ENCODE measurements at places on chromosomes 13 and 19.

DNA sequence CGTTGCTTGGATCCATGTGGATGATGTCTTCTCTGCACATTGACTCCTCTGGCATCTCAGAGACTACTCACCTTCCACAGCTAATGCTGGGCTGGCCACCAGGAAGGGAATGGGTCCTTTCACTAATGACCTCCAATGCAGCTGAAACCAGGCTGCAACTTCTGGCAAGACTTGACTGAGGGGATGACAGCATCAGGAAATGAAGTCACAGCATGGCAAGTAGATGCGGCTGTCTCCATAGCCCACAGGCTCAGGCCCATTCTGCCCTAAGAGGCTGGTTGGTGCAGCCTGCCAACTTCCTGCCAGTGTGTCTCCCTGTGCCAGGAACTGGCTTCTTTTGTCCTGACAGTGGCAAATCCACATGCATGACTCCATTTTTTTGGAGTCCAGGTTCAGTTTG, 467.3 kb downstream of the TSHZ3 start:
- DNase-seq = no peak

DNA sequence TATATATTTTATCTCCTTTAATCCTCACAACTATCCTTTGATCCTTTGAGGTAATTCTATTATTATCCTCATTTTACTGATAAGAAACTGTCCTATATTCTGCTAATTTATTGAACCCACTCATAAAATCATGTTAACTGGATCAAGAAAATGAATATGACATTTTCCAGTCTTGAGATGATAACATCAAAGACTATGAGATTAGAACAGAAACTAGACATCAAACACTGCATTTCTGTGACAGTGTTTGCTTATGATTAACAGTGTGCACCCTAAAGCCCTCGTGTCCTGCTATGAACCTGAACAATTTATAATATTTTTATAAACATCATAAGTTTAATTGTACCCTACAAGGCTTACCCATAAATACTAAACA, 96.3 kb downstream of the TBC1D4 start:
- DNase-seq = no peak

DNA sequence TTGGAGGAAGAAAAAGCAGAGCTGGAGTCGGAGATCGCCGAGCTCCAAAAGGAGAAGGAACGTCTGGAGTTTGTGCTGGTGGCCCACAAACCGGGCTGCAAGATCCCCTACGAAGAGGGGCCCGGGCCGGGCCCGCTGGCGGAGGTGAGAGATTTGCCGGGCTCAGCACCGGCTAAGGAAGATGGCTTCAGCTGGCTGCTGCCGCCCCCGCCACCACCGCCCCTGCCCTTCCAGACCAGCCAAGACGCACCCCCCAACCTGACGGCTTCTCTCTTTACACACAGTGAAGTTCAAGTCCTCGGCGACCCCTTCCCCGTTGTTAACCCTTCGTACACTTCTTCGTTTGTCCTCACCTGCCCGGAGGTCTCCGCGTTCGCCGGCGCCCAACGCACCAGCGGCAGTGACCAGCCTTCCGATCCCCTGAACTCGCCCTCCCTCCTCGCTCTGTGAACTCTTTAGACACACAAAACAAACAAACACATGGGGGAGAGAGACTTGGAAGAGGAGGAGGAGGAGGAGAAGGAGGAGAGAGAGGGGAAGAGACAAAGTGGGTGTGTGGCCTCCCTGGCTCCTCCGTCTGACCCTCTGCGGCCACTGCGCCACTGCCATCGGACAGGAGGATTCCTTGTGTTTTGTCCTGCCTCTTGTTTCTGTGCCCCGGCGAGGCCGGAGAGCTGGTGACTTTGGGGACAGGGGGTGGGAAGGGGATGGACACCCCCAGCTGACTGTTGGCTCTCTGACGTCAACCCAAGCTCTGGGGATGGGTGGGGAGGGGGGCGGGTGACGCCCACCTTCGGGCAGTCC, 5.0 kb downstream of the FOSB start:
- DNase-seq = no peak

GRCh38 chr19:53960886-53961285, 1.9 kb upstream of the CACNG8 start:
- no peak for DNase-seq

GRCh38 chr13:103908911-103909310, 842.7 kb upstream of the SLC10A2 start:
- no peak for DNase-seq

DNA sequence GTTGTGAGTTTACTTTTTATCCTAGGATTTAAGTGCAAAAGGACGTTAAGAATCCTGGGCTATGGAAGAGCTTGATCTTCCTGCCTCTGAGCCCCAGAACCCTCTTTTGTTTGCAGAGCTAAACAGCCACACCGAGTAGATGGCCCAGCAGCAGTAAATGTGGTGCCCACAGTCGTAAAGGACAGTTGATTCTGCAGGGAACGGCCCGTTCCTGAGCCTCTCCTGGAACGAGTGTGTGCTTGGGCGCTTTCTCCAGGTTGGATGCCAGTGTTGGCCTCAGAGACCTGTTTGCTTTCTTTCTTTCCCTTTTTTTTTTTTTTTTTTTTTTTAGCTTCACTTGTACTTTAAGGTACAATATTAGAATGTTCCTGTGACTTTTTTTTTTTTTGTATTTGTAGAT, 41.7 kb downstream of the SPATA13 start:
- DNase-seq = no peak

GRCh38 chr19:5536337-5536894, 31.3 kb downstream of the TINCR start:
- DNase-seq = no peak

DNA sequence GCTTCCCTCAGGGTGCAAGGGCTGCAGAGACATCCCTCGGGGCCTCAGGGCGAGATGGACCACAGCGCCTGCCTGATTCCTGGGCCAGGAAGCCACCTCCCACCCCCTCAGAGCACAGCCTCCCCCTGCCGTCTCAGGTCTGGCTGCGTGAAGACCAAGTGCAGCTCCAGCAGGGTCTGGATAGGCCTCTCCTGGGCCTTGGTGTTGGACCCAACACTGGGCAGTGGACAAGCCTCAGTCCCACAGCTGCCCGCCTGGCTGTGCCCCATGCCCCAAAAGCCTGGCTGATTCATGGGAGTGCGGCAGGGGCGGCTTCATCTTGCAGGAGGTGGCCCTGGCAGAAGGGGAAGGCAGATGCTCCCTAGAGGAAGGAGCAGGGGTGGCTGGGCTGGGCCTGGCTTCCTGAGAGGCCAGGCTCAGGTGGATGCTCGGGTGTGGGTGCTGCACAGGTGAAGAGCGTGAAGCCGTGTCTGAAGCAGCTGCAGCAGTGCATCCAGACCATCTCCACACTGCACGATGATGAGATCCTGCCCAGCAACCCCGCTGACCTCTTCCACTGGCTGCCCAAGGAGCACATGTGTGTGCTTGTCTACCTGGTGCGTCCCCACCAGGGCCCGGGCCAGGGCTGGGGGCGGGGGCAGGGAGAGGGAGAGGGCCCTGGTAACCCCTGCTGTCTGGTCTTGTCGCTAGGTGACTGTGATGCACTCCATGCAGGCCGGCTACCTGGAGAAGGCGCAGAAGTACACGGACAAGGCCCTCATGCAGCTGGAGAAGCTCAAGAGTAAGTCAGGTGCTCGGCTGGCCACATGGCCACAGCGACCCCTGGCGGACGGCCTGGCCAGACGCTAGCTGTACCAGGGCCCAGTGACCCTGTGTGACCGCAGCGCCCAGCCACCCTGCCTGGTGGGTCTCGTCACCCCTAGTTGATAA, 21.7 kb downstream of the MAU2 start:
- DNase-seq = no peak

Data from HFF-Myc (cell line).